ENCODE measurements at places on chromosomes 16 and 17.

DNA sequence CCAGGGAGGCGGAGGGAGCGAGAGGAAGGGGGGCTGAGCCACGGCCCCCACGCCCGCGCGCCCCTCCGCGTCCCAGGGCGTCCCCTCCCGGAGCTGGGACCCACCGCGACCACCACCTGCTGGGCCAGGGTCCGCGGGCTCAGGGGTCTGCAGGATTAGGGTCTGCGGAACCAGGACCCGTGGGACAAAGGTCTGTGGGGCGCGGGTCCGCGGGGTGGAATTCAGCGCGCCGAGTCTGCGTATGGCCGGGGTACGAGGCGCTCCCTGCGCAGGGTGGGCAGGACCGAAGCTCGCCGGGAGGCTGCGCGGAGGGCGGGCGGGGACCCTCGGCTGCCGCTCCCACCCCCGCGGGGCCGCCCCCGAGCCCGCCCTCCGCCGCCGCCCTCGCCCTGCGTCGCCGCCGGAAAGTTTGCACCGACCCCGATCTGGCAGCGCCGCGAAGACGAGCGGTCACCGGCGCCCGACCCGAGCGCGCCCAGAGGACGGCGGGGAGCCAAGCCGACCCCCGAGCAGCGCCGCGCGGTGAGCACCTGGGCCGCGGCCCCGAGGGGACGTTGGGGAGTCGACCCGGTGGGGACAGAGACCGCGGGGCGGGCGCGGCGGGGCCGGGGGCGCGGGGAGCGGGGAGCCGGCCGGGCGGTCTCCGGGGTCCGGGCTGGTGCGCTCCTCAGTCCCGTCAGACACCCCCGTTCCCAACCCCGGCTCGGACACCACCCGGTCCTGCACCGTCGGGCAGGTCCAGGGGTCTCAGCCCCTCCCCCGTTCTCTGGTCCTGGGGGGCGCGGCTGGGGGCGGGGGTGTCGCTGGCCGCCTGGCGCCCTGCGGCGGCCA is at the start of gene GCGR:
Gene GCGR, plus strand, starts transcription at position 423 of the 831 bp plus-strand sequence. CDS start 4,869 bp downstream, outside the sequence.
- peaks cover 58% of the 10 kb centered on the region for H3K27me3 ChIP-seq
- H3K27ac ChIP-seq: no peak within 1 kb of the TSS
- H3K36me3 ChIP-seq: peaks cover 10% of the 10 kb centered on the region
- H3K4me1 ChIP-seq: no peaks in the 10 kb centered on the region

DNA sequence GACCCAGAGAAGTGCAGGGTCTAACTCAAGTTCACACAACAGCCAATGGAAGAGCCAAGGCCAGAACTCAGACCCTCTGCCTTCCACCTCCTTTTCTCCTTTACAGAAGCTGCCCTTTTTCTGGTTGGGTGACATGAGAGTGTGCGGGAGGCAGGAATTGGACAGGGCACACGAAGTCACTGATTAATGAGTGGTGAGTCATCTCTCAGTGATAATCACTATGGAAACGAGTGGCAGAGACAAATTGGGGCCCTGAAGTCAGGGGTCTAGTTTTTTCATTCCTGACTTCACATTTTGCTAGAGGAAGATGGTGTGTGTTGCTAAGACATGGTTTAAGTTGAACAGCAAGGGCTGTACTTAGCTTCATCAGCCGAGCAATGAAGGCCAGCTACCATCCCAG is 312.7 kb upstream of the CCL2 start:
- no peak overlapping the region for H3K27ac ChIP-seq
- no peak overlapping the region for H3K4me3 ChIP-seq
- no peaks in the 10 kb centered on the region for H3K36me3 ChIP-seq
- no peaks in the 10 kb centered on the region for H3K27me3 ChIP-seq
- DNase-seq: no peak

- H3K4me3 ChIP-seq: no peak overlapping the region
- no peaks in the 10 kb centered on the region for H3K27me3 ChIP-seq
- no peak overlapping the region for H3K27ac ChIP-seq
- peaks cover 4% of the 10 kb centered on the region for H3K36me3 ChIP-seq
- DNase-seq: no peak
These were observed 6.7 kb downstream of the TOM1L1 start for GRCh38 chr17:54907376-54907775.

DNA sequence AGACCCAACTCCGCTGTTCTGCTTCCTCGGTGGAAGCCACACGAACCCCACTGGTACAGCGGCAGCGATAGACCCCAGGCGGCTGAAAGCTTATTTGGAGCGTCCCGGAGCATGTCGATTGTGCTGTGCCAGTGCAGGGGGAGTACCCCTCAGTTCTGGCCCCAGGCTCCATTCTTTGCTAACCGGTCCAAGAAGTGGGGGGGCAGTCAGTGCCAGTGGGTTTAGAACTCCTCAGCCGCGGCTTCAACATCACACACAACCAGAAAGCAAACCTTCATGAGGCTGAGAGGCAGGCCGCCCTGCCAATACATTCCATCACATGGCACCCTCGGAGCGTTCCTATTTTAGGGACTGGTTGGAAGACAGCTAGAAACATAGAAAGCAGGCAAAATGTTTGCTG is 1.7 kb upstream of the MNT start:
- peak overlapping the region; percentile 72 for H3K4me3 ChIP-seq
- H3K4me1 ChIP-seq: peaks cover under 1% of the 10 kb centered on the region
- H3K36me3 ChIP-seq: no peaks in the 10 kb centered on the region
- DNase-seq: no peak

DNA sequence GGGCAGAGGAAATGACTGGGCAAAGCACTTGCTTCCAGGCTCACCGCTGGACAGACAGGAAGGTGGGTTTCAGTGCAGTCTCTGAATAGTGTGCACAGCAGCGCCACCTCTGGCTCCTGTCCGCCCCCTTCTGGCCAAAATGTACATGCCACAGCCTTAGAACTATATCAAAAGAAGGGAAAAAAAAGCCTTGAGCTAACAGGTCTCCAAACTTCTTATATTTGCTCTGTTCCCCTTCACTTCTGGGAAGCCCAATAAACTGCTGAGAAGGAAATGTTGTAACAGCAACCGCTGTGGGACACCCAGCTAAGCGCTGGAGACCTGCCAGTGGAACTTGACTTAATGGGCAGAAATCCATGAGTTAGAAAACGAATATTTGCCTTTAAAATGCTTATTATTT is 17.5 kb downstream of the COG7 start:
- peaks cover 17% of the 10 kb centered on the region for H3K36me3 ChIP-seq
- H3K4me1 ChIP-seq: no peaks in the 10 kb centered on the region
- H3K27me3 ChIP-seq: no peaks in the 10 kb centered on the region
- peak; percentile 34 for DNase-seq
- no peak overlapping the region for H3K4me3 ChIP-seq

- no peaks in the 10 kb centered on the region for H3K36me3 ChIP-seq
- H3K27ac ChIP-seq: no peak overlapping the region
- H3K4me1 ChIP-seq: no peaks in the 10 kb centered on the region
- H3K4me3 ChIP-seq: no peak overlapping the region
- no peak for DNase-seq
These were observed 20.9 kb downstream of the RPTOR start for GRCh38 chr17:80565343-80566053.

DNA sequence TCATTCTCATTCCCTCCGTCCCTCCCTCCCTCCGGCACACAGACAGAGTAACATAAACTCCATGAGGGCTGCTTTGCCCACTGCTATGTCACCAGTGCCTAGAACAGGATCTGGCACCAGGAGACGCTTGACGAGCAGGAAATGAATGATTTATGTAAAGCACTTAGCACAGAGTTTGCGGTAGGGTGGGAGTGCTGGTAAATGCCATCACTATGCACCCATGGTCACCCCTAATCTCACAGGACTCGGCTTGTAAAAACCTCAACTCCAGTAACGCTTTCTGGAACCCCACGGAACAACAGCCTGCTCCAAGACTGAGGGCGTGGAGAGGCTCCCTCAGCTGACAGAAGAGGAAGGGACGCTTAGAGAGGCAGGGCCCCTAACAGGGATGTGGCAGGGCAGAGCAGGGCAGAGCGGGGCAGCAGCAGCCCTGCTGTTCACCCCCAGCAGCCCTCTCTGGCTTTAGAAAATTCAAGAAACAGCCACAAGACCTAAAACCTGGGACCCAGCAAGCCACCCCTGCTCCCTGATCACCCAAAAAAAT is 156.9 kb downstream of the C16orf78 start:
- H3K4me1 ChIP-seq: peaks cover 26% of the 10 kb centered on the region
- H3K27ac ChIP-seq: no peak overlapping the region
- H3K4me3 ChIP-seq: no peak overlapping the region
- no peaks in the 10 kb centered on the region for H3K27me3 ChIP-seq
- no peaks in the 10 kb centered on the region for H3K36me3 ChIP-seq

- H3K27ac ChIP-seq: no peak overlapping the region
- H3K4me1 ChIP-seq: peaks cover 9% of the 10 kb centered on the region
- no peaks in the 10 kb centered on the region for H3K36me3 ChIP-seq
- no peaks in the 10 kb centered on the region for H3K27me3 ChIP-seq
These were observed 204.7 kb upstream of the TNRC6C start for GRCh38 chr17:77753691-77754245.

- DNase-seq: no peak
These were observed 1.5 kb downstream of the NDRG4 start for GRCh38 chr16:58501242-58502131.

- no peak for DNase-seq
- no peaks in the 10 kb centered on the region for H3K36me3 ChIP-seq
- H3K4me1 ChIP-seq: no peaks in the 10 kb centered on the region
- H3K27ac ChIP-seq: no peak overlapping the region
- no peaks in the 10 kb centered on the region for H3K27me3 ChIP-seq
These were observed 80.5 kb downstream of the SNX11 start for GRCh38 chr17:48187872-48188608.

GRCh38 chr17:45156242-45156641 is 5.4 kb upstream of the HEXIM2 start:
- H3K27me3 ChIP-seq: no peaks in the 10 kb centered on the region
- no peak overlapping the region for H3K4me3 ChIP-seq
- no peak overlapping the region for H3K27ac ChIP-seq
- no peak for DNase-seq
- no peaks in the 10 kb centered on the region for H3K36me3 ChIP-seq

DNA sequence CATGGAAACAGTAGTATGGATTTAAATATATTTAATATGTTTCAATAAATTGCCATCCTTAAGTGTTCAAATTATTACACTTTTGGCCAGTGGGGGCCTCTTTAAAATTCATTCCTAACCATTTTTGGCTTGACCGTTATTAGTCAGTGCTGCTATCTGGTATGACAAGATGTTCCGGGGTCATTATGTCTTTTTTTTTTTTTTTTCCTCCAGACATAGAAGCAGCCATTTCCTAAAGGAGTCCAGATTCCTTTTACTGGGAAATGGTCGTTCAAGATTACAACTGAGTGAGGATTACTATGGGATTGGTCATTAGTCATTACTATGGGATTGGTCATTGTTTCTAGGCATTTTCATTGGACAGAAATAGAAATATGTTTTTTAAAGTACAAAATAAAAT is 53.4 kb downstream of the NF1 start:
- peaks cover 3% of the 10 kb centered on the region for H3K4me1 ChIP-seq
- no peak for DNase-seq
- H3K4me3 ChIP-seq: no peak overlapping the region
- no peaks in the 10 kb centered on the region for H3K27me3 ChIP-seq
- no peak overlapping the region for H3K27ac ChIP-seq

- H3K4me1 ChIP-seq: no peaks in the 10 kb centered on the region
- no peaks in the 10 kb centered on the region for H3K36me3 ChIP-seq
- no peak overlapping the region for H3K27ac ChIP-seq
- peak; percentile 43 for DNase-seq
These were observed 297.5 kb downstream of the CA10 start for GRCh38 chr17:51860954-51861561.

All from H1 (cell line).